Left forelimb (tissue), 1 donor: ENCODE measurements at places on chromosomes 6 and 20.

- DNase-seq, result no peak
Observed at GRCh38 chr20:34222208-34222607, 19.0 kb upstream of the ASIP start.

DNA sequence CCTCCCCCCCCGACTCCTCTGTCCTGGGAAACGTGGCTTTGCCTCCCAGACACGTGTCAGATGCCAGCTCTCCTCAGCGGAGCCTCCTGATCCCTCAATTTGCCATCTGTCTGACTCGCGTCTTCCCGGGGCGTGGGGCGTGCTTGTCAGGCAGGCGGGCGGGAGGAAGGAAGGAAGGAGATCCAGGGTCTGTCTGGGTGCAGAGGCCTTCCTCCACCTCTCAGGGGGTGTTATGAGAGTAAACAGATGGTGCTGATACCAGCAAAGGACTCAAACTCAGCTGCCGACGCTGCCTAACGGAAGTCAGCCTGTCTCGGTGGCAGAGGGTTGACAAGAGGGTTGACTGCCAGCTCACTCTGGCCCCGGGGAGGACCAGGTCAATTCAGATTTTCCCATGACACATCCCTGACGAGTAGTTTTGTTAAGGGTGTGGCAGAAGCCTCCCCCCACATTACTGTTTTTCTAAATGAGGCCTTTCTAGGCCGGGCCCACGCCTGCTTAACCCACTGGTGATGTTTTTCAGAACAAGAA, 17.0 kb downstream of the UQCC2 start:
- no peak for DNase-seq

DNA sequence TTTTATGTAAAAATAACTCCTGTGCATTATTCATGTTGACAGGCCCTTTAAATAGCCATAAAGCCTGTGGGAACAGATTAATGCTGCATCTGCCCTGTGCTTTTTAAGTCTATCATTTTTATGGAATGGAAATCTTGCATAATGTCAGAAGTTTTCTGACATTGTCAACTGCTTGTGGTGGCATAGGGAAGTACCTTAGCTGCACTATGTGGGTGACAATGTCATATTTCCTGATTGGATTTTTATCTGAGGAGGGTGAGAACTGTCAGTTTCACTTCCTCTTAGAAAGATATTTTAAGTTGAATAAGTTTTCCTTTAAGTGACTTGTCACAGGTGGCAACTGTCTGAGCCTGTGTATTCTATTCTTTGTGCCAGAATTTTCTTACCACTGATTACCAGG, 267.9 kb downstream of the PLCB1 start:
- DNase-seq, result no peak

GRCh38 chr6:129683601-129684322, 26.2 kb downstream of the ARHGAP18 start:
- no peak for DNase-seq

- DNase-seq, result no peak
Observed at GRCh38 chr20:430091-430999, 22.2 kb downstream of the RBCK1 start.

DNA sequence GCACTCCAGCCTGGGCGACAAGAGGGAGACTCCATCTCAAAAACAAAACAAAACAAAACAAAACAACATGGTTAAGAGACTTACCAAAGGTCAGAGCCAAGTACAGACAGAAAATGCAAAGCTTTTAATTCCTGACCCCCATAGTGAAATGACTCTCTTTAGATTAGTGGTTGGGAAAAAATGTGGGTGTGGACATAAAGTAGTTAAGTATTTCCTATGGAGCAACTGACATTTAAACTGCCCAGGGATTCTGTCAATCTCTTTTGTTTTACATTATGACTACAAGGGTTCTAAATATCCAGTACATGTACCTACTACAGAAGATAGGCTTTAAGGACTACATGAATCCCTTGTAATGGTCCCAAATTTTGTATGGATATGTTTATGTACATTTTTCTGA, 75.1 kb downstream of the IRAK1BP1 start:
- no peak for DNase-seq

DNA sequence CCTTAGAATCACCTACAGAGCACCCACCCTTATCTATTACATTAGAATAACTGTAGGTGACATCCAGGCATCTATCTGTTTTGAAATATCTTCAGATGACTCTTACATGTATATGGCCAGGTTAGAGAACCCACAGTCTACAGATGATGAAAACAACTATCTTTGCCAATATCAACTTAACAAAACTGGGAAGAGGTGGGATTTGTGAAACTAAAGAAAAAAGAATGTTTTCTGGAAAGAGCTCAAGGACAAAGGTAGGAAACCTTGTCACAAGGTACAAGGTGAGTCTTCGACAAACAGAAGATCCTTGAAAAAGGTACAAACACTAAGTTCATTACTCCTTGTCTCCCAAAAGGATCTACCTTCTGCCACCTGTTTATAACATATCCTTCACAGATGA, 47.0 kb upstream of the DST start:
- no peak for DNase-seq

DNA sequence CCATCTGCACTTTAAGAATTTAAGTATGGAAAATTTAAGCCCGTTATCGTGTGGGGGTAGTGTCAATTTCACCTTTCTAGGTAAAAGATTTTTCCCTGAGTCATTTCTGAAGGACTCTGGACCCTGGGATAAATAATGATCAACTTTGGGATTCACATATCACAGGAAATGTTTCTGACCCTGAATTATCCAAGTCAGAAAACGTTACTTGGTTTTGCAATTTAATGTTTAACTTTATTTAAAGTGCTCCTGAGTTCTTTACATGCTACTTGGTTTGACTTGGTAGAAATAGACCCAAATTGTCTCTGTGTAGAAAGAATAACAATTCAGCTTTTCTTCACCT, 1.5 kb upstream of the SLC17A3 start:
- no peak for DNase-seq

DNA sequence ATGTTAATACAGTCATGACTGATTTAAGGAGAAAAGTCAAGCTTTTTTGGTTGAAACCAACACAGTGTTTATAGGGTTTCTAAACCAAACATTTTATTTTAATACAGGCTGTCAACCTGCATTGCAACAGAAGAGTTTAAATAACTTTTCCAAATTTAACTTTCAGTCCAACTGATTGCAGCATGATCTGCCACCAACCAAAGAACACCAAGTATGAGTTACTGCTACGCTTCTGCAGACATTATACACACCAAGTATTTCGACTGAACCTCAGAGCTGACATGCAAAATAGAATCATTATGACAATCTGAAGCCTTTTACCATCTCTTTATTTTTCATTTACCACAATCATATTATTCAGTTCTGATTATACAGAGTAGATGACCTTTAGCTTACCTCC, 151.2 kb upstream of the DST start:
- no peak for DNase-seq

DNA sequence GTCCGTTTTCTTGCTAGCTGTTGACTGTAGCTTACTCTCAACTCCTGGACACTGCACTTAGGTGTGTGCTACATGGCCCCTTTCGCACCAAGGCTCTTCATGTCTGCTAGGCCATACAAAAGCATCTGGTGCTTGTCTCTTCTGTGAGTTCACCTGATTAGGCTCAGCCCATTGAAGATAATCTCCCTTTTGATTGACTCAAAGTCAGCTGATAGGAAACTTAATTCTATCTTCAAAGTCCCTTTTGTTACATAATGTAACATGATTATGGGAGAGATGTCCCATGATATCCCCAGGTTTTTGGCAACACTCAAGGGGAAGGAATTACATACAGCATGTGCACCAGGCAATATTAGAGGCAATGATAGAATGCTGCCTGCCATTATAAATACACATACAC, 263.0 kb upstream of the JAG1 start:
- no peak for DNase-seq

DNA sequence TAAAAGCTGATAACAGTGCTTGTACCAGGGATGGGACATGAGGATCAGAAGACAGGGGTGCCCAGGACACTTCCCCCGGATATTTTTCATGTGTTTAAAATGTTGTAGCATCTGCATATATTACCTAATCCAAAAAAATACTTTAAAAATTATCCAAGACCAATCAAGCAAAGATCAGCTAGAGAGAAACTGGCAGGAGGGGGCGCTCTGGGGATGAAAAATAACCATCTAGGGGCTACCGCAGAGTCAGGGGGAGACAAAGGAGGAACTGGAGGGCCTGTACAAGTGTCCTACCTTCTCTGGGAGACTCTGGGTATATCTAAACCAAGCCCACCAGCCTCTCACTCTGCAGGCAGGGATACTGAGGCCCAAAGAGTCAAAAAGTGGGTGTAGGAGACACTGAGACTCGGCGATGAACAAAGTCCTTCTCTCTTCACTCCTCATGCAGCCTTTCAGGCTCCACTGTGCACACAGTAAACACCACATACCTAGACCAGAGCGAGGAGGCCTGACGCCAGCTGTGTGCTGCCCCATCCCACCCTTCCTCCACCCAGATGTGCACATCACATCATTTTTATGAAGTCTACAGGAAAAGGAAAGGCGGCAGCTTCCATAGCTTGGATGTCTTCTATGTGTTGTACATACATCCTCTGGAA, 9.8 kb downstream of the RIMS4 start:
- no peak for DNase-seq

DNA sequence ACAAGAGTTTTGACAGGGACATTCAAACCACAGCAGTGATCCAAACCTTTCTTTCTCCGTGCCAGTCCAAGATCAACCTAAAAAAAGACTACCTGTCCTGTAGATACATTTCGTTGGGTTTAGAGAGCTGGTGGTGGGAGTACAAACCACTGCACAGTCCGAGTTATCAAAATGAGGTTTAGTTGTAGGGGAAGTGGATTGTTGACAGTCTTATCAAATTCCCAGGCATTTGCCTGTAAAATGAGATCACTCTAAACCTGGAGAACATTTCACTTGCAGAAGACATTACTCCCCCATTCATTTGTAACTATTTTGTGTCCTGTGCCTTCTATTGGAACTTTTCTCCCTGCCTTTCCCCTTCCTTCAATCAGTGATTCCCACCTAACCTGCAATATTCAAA, 469.6 kb upstream of the JARID2 start:
- DNase-seq, result no peak

DNA sequence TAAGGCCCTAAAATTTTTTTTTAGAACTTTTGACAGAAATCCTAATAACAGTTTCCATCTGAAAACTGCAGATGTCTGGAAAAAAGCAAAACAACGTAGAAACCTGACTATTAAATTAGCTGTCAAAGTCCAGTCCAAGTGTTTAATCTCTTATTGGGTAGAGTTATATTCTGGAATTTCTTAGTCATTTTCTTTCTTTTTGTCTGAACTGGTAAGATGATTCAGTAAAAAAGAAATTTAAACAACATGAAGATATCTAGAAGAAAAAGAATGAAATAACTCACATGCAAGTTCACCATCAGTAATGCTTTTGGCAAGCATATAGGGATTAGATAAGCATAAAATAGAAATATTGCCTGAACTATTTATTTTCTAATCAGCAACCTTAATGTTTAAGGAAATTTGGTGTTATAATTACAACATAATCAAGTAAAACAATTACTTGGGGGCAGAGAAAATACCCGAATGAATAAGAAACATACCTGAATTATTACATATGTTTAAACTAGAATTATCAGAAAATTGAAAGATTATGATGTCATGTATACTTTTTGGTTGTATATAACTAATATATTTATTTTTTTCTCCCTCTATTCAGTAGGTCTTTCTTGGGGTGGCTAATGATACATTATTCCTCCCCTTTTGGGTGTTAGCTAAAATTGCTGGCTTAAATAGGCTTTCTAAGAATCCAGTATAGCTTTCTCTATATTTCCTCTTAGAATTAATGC, 51.1 kb downstream of the FAM83B start:
- DNase-seq, result no peak

GRCh38 chr6:160882006-160882405, 109.6 kb upstream of the MAP3K4 start:
- no peak for DNase-seq

DNA sequence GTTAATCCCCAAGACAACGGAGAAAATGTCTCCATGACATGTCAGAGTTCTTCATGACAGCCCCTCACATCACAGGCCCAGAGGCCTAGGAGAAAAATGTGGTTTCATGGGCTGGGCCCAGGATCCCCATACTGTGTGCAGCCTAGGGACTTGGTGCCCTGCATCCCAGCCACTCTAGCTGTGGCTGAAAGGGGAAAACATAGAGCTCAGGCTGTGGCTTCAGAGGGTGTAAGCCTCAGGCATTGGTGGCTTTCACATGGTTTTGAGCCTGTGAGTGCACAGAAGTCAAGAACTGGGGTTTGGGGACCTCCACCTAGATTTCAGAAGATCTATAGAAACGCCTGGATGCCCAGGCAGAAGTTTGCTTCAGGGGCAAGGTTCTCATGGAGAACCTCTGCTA, 122.8 kb downstream of the FHL5 start:
- no peak for DNase-seq

DNA sequence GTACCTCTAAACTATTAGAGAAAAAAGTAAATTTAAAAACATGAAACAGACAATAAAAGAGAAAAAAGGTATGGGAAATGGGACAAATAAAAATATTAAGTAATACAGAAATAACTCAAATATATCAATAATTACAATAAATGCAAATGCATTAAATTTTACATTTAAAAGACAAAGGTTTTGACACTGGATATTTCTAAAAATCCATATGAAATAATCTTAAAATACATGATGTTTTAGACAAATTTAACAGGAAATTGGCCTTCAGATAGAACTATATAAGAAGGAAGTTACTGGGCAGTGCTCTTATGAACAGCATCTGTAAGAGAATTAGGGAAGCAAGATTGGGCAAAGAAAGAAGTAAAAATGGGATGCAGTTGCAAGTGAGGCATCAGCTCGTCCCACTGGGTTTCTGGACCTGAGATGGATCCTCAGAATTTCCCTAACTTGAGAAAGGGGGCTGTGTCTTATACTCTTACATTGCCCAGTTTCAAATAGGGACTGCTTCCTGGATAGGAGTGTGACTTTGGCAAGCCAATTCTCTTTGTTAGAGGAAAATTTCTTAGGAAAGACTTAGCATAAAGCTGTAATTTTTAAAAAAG, 376.7 kb downstream of the SMOC2 start:
- no peak for DNase-seq

DNA sequence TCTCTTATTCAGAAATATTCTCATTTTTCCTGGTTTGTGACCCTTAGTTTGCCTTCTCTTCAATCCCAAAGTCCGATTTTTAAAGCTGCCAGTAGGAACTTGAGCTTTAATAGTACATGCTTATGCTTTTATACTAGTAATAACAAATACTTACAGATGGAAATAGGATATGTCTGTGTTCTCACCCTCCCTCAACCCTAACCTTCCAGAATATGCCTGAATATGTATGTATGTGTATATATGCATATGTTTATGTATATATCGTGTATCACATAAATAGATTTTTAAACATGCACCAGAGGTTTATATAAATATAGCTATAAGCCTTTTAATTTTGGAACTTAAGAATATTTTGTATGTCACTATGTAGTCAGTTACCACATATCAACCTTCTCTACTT, 38.8 kb downstream of the CDYL start:
- no peak for DNase-seq

GRCh38 chr6:110043366-110043994, 65.4 kb downstream of the GPR6 start:
- no peak for DNase-seq
